ENCODE measurements at places on chromosomes 5 and 9.

DNA sequence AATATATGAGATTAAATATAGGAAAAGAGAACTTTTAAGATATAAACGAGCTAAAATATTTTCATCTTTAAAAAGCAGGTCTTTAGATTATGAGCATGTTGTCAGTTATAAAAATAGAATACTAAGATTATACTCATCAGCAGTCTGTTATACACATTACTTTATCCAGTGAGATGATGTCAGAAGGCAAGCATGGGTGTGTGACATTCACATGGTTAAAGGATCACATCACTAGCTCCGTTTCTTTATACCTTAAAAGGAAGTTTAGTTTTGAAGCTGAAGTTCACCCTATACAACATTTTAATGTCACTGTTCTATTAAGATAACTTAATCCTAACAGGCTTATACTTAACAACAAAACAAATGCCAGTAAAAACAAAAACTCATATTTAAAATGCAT lies 59.6 kb downstream of the RICTOR start:
- DNase-seq, result peak; percentile 80

- no peak for DNase-seq
Observed at GRCh38 chr5:5767286-5767928, 344.9 kb downstream of the ICE1 start.

DNA sequence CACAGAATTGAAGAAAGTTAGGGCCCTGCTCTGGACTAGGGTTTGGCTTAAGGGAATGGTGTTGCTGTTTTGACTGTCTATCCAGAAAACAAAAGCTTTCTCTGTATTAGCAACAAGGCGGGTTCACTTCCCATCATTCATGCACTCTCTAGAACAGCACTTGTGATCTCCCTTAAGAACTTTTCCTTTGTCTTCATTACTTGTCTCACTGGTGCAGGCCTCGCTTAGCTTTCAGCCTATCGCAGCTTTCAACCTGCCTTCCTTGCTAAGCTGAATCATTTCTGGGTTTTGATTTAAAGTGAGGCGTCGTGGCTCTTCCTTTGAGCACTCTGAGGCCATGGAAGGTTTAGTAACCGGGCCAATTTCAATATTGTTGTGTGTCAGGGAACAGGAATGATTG lies 35.2 kb upstream of the LPCAT1 start:
- DNase-seq, result no peak

GRCh38 chr5:175387144-175387543 lies 56.8 kb downstream of the DRD1 start:
- no peak for DNase-seq

- DNase-seq, result no peak
Observed at GRCh38 chr5:83856881-83857280, 136.2 kb upstream of the HAPLN1 start.
